Naive thymus-derived CD4-positive, alpha-beta T cell (primary cell): ENCODE measurements at places on chromosomes 4 and X.

GRCh38 chrX:138995458-138995857 lies 283.9 kb upstream of the FGF13 start:
- DNase-seq: no peak

DNA sequence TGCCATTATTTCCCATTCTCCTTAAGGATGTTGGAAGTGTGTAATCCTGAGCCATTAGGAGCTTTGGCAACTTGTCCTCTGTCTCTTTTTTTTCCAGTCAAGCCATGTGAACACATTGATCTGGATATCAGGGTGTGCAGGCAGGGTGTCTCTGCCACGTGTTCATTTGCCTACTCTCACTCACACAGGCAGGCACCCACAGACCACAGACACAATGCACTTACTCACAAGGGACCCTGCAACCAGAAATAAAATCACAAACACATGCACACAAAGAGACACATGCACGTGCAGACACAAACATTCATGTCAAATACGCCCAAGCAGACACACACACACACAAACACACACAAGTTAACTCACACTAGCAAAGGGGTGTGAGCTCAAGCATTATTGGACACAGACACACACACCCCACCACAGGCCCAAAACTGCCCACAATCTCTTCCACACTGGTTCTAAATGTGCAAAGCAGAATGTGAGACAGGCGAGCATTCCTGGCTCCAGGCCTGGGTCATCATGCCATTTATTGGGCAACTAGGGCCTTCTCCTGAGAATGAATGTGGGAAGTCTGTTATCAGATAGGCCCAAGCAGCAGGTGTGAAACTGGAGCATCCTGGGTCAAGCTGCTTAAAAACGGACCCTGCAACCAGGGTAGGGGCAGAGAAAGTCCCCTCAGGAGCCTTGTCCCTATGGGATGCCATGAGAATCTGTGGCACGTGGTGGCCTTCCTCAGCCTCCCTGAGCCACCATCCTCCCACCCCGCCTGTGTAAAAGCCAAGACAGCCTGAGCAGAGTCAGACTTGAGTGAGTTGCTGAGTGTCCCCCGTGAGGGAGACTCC lies 63.4 kb downstream of the NBDY start:
- DNase-seq: no peak

GRCh38 chr4:48173056-48173991 lies 39.3 kb upstream of the TXK start:
- no peak for DNase-seq

- no peak for DNase-seq
Observed at GRCh38 chrX:29535212-29536162, 679.9 kb upstream of the MAGEB2 start.

- DNase-seq: no peak
Observed at GRCh38 chr4:185145572-185145971, 2.5 kb downstream of the SLC25A4 start.

GRCh38 chrX:109472939-109473735 lies 8.7 kb downstream of the GUCY2F start:
- DNase-seq: no peak

DNA sequence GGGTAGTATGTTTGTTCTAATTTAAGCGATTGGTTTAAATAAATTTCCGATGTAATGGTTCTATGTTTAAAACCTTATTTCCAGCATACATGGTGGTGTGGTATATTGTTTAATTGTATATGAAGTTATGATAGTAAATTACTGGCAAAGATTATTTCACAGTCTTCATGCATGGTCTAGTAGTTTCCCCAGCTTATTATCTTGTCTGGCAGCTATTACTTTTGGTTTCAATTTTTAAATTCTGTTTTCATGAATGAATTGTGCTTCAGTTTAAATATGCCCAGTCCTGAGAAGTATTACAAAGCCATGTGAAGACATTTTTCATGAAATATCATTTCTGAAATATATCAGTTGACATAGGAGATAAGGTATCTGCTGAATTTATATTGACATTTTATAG lies 6.3 kb downstream of the ALG13 start:
- DNase-seq: no peak

DNA sequence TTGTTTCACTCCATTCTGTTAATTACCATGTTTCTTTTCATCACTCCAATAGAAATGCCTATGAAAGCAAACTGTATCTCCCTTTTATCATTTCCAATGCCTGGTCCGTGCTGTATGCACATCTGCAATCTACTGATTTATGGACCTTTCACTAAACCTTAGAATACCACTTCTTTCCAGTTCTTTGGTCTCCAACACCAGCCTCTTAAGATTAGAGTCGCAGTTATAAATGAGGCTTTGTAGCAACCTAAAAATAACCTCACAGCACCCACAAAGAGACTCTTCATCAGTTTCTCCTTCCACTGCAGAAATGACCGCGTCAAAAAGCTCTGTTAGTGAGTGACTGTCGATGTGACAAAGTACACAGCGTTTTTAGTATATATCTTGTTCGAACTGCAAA lies 282.6 kb downstream of the ADGRA3 start:
- DNase-seq: no peak

- DNase-seq: no peak
Observed at GRCh38 chr4:138087066-138087719, 155.0 kb downstream of the SLC7A11 start.

DNA sequence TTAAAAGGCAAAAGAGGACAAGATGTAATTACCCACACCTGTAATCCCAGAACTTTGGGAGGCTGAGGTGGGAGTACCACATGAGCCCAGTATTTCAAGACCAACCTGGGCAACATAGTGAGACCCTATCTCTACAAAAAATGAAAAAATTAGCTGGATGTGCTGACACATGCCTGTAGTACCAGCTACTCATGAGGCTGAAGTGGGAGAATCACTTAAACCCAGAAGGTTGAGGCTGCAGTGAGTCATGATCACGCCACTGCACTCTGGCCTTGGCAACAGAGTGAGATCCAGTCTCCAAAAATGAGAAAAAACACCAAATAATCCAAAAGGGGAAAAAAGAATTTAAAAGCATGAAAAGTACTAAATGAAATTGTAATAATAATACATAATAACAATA lies 30.8 kb downstream of the NR0B1 start:
- DNase-seq: no peak

DNA sequence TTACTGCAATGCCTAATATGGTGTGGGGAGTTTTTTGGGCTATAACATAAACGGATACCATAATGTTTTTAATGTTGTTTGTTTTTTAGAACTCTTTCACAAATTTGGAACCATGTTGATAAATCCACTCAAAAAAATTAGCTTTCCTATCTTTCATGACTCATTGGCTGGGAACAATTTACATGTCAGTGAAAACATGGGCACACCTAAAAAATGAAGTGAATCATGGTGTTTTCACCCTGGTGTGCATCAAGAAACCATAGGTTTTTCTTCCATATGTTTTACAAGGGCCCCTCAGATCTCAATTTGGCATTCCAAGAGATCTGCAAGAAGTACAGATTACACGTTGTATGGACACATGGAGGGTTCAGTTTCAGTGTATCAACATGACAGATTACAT lies 207.1 kb downstream of the NWD2 start:
- no peak for DNase-seq

GRCh38 chrX:13103188-13103913 lies 58.9 kb upstream of the FAM9C start:
- DNase-seq: no peak

- peak; percentile 48 for DNase-seq
Observed at GRCh38 chr4:109359040-109359646, 56.7 kb upstream of the COL25A1 start.

GRCh38 chr4:183788308-183788905 lies 116.7 kb upstream of the STOX2 start:
- no peak for DNase-seq

GRCh38 chr4:111542056-111542455 lies 603.2 kb upstream of the FAM241A start:
- DNase-seq: no peak

DNA sequence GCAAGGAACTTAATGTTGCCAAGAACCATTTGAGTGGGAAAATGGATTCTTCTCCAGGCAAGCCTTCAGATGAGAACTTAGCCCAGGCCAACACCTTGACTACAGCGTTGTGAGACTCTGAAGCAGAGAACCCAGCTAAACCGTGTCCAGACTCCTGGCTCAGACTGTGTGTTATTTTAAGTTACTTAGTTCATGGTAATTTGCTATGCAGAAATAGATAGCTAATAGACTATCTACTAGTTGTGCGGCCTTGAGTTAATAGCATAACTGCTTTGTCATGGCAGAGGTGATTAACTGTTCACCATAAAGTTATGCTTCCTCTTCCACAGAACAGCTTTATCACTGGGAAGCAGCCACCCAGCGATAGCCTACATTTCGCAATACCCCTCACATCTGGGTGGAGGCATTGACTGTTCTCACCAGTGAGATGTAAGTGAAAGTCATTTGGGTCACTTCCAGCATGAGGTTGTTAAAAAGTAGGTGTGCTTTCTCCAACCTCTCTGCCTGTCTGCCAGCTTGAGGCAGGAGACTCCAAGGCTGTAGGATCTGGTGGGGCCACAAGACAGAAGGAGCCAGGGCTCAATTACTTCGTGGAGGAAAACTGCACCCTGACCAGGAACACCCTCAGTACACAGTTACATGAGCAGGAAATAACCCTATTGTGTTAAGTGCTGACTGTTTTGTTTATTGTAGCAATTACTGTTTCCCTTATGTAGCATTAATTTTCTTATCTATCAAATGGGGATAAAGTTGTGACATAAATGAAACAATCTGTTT lies 94.2 kb downstream of the GPAT3 start:
- DNase-seq: no peak

GRCh38 chrX:54030329-54030728 lies 13.9 kb downstream of the PHF8 start:
- DNase-seq: no peak

DNA sequence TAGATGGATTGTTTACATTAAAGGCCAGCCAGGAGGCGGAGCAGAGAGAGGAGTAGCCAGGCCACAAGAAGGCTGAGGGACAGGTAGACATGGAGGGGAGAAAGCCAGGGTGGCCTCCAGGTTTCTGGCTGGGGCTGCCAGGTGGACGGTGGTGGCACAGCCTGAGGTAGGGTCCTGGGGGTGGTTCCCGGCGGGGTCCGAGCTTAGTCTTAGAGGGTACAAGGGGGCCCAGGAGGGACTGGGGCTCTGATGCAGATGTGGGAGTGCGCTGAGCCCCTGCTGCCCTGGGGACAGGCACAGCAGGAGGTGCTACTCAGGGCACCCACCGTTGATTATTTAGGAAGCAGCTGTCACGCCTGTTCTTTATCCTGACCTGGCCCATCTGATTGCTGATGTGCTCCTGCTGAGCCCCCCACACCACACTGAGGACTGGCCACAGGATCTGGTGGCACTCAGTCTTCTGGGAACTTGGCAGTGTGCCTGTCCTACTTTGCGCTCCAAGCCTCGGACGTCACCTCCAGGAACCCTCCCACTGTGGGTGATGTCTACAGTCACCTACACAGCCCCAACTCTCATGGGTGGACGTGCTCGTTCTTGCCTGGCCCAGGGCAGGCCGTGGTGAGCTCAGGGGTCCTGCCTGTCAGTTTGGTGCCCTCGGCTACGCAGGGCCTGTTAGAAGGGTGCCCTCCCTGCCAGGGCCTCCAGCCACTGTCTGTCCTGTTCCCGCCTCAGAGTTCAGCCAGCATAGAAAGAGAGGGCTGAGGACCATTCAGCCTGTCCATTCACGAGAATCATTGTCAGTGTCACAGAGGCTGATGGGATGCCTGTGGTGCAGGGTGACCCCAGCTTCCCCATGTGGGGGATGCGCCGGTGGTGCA lies 12.0 kb downstream of the WFS1 start:
- DNase-seq: no peak

GRCh38 chr4:36961420-36961819 lies 283.1 kb upstream of the NWD2 start:
- DNase-seq: no peak

DNA sequence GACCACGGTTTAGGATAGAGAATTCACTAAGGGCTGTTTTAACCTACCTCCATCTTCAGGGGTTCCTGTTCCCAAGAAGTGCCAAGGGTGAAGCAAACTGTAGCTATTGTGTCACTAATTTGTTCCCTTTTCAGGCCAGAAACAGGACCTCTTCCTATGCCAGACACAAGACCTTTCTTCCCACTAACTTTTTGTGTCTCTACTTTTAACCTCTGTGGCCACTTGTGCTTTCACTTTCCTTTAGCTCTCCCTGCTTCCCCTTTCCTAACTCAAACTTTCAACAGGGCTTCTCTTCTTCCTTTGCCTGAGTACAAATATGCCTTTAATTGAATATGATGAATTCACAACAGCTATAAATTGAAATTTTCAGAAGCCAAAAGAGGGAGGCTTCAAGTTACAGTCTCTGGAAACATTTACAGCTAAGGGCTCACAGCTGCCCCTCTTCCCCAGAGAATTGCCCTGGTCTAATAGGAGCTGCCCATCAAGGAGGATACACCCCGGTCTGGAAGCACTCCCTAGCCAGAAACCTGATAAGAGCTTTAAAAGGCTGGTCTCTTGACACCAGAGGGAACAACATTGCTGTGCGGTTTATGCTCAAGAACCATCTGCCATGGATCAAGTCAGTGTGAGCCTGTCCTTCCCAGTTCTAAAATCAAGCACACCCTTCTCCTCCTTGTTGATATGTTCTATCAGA lies 61.7 kb upstream of the PLS3 start:
- DNase-seq: no peak

DNA sequence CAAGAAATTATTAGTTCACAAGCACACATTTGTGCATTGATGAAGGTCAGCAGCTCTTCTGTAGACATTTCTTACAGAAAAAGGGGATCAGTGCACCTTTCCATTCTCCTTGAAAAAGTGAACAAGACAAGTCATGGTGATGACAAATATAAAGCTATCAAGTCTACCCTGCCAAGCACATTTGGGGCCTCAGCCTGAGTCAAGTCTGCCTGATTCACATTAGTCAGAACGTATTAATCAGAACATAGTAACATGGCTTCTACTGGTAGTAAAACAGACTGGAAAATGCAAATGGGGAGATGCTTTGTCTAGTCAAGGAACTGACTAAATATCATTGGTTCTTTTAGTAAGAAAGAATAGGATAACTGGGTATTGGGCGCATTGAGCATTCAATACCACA lies 2305.1 kb downstream of the PCDH7 start:
- no peak for DNase-seq

DNA sequence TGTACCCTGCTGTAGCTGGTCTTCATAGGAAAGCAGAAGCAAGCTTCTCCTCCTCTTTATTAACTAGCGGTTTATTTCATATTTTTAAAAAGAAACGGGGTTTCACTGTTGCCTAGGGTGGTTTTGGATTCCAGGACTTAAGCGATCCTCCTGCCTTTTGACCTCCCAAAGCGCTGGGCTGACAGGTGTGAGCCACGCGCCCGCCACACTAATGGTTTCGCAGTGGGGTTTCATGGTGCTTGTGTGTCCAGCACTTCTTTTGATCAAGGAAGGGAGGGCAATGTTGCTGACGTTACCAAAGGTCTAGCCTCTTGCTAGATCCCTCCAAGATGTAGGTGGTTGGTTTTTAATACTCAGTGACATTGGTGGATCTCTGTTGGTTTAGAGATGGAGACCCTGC lies 1.4 kb downstream of the MAEA start:
- no peak for DNase-seq

- no peak for DNase-seq
Observed at GRCh38 chrX:100698551-100698950, 33.4 kb downstream of the SYTL4 start.

GRCh38 chr4:31343061-31343460 lies 622.9 kb downstream of the PCDH7 start:
- no peak for DNase-seq
